8988T (cell line): ENCODE measurements at places on chromosomes 12 and 14.

DNA sequence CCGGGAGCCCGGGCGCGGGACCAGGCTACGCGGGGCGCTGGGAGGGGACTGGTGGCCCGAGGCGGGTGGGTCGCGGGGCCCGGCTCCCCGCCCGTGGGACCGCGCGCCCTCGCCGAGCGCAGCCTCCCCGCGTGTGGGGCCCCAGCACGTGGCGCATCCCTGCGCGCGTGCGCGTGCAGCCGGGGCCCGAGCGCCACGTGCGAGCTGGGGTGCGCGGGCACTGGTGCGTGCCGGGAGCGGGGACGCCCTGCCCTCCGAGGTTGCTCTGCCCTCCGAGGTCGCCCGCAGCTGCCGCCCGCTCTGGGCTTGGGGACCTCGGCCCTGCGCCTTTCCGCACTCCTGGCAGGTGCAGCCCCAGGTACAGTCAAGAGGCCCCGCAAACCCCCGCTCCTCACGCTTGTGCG is 365 bp upstream of the CCDC88C start:
- DNase-seq, result peak; percentile 59

- no peak for DNase-seq
Observed at GRCh38 chr14:87503711-87504110, 489.3 kb downstream of the GALC start.

GRCh38 chr12:13452955-13453570 is 256.5 kb downstream of the EMP1 start:
- DNase-seq, result no peak

- DNase-seq, result no peak
Observed at GRCh38 chr14:71594821-71595220, 337.4 kb upstream of the RGS6 start.

DNA sequence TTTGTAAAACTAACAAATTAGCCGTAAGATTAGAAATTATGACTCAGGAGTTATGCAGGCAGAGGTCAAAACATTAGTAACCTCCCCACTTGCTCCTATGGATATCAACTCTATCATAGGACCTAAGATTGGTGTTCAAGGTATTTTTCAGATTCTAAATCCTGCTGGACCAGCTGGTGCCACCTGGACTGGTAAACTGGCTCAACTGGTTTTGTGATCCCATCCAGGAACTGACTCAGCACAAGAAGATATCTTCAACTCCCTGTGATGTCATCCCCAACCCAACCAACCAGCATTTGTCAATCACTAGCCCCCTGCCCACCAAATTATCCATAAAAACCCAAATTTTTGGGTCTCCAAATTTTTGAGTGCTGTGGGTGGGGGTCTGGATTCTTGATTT is 98.1 kb upstream of the OR4E1 start:
- DNase-seq, result no peak

- DNase-seq, result no peak
Observed at GRCh38 chr12:49105504-49106084, 5.1 kb downstream of the LMBR1L start.

DNA sequence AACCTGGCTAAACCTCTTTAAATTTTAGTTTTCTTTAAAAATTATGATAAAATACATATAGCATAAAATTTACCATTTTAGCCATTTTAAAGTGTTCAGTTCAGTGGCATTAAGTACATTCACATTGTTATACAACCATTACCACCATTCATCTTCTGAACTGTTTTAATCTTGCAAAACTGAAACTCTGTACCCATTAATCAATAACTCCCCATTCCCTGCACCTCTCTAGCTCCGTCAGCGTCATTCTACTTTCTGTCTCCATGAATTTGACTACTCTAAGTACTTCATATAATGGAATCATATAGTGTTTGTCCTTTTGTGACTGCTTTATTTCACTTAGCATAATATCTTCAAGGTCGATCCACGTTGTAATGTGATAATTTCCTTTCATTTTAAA is 75.8 kb upstream of the DDHD1 start:
- DNase-seq, result no peak

DNA sequence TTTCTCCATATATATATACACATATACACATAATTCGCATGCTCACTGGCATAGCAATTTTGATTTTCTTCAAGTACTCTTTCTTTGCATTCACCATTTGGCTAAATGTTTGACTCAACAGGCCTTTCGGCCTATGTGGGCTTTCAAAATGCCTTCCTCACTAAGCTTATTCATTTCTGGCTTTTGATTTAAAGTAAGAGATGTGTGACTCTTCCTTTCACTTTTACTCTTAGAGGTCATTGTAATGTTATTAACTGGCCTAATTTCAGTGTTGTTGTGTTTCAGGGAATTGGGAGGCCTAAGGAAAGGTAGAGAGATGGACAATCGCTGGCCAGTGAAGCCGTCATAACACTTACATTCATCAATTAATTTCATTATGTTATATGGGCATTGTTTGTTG is 14.5 kb upstream of the KLRD1 start:
- DNase-seq, result no peak

DNA sequence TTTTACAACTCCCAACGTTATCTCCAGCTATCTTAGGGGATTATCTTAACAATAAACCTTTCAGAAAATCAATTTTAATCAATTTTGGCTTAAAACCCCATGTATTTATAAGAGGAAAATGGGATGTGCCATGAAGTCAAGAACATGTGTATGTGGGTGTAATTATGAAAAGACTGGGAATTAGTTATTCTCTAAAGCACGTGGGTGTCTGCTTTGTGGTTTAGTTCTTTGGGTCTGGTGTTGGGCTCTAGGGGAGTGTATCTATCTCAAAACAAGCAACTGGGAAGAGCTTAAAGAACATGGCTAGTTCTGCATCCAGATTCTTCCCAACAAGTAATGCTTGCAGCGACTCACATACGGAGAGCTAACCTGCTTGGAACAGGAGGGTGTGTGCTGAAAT is 40.1 kb upstream of the MAX start:
- no peak for DNase-seq

GRCh38 chr14:68784226-68784910 is 8.5 kb downstream of the ZFP36L1 start:
- no peak for DNase-seq

GRCh38 chr12:93274937-93275336 is 102.8 kb upstream of the NUDT4 start:
- DNase-seq, result no peak

GRCh38 chr14:66240105-66240504 is 246.1 kb upstream of the CCDC196 start:
- no peak for DNase-seq

DNA sequence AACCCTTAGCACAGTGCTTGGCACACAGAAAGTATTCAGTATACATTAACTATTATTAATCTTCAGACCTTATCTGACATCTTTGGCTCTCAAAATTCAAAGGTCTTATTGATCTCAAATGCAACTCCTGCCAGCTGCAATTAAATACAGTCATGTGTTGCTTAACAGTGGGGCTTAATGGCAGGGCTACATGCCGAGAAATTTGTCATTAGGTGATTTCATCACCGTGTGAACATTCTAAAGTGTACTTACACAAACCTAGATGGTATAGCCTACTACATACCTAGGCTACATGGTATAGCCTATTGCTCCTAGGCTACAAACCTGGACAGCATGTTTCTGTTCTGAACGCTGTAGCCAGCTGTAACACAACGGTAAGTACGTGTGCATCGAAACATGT is 156.3 kb upstream of the TMCC3 start:
- no peak for DNase-seq

- DNase-seq, result no peak
Observed at GRCh38 chr12:85182699-85183098, 97.3 kb upstream of the ALX1 start.

- no peak for DNase-seq
Observed at GRCh38 chr12:89225808-89226411, 126.4 kb downstream of the DUSP6 start.

- no peak for DNase-seq
Observed at GRCh38 chr12:45887544-45887943, 102.8 kb downstream of the SCAF11 start.

- no peak for DNase-seq
Observed at GRCh38 chr12:9147461-9147860, 31.7 kb upstream of the A2M start.
